DMS79 (cell line): ENCODE measurements at places on chromosomes 7 and 10.

GRCh38 chr7:105118612-105119600, 104.9 kb downstream of the KMT2E start:
- DNase-seq: no peak

DNA sequence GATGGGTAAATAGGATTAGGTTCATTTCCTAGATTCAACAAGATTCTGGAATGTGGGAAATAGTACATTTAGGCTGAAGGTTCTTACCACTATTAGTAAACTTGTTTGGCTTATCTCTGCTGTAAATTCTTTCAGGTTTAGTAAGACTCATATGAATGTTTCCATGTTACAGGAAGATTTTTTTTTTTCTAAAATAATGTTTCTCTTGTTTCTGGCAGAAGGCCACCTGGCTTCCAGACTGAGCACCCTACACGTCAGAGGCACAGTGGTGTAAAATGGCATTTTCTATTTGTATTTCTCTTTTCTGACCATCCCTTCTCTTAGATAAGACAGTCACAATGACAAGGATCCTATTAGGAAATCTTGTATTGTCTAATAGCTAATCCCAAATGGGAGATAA, 22.7 kb upstream of the AASS start:
- DNase-seq: no peak

DNA sequence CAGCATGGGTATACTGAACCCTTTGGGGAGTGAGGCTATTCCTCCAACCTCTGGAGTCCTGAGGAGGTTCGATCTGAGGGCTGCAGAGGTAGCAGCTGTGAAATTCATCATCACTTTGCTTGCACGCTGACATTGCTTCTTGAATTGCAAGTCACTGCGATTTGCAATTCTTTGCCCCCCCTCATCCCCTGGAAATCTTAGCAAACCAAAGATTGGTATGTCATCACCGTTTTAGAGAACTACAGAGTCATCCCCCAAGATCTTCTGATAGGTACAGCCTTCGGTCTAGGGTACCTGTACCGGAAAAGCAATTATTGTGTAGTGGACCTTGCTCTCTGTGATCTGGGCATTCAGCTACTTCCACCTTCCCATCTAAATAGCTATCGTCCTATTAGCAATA, 192.6 kb downstream of the KLF6 start:
- DNase-seq: no peak

DNA sequence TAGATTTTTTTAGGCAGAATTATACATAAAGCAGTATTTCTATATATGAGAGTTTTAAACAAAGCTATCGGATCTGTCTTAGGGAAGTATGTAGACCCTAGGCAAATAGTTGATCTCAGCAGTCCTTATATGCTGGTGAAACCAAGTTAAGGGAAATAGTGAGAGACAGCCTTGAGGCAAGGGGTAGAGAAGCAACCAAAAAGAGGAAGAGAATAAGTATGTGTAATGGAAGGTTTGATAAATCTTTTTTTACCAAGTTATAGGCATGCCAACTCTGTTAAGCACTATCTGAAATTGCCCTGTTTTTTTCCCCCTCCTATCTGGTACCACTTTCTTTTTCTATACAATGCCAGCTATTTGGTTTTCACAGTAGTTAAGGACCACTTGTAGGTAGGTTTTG, 19.9 kb downstream of the SPAG6 start:
- no peak for DNase-seq

- no peak for DNase-seq
Observed at GRCh38 chr7:39453743-39454355, 112.4 kb upstream of the YAE1 start.

- peak; percentile 12 for DNase-seq
Observed at GRCh38 chr10:60032723-60033122, 126.4 kb upstream of the CCDC6 start.

DNA sequence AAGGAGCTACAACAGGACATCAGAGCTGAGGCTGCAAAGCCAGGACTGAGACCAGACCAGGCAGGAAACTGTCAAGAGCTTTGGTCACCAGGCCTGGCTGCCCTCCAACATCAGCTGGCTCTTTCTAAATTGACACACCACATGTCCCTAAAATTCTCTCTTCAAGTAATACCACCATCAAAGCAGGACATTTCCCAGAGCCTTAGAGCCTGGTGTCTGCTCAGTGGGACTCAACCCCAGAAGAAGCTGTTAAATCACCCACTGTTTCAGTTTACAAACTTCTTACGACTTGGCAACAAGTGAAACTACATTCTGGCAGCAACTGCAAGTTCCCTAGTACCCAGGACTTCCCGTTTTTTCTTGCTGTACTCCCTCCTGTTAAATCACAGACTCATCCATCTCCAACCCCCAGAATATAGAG, 3.8 kb upstream of the IL6 start:
- DNase-seq: no peak
